Bronchial smooth muscle cell (primary cell): ENCODE measurements at places on chromosomes 1 and 21. TPM values are rescaled to one million over a fixed set of nuclear protein-coding genes. Genes with fewer than 3 reads are reported as not detected.

Gene AIM2
- total RNA-seq: not detected in 2 replicates

Gene CYP4B1
- not detected in 2 replicates for total RNA-seq

Gene SYT2
- total RNA-seq: under 0.01 TPM in 2 replicates

Gene GPR52
- total RNA-seq: 0.43 and 0.63 TPM in 2 replicates

Gene GPR37L1
- total RNA-seq: under 0.01 TPM in 1 of 2 replicates, not detected in the other

Gene NBPF6
- not detected in 2 replicates for total RNA-seq

Gene LRRC53
- total RNA-seq: not detected in 2 replicates

Gene GNG4
- not detected in 2 replicates for total RNA-seq

Gene TMEM240
- 3.7 and 5.4 TPM in 2 replicates for total RNA-seq

Gene PLA2G5
- 0.09 and 4.3 TPM in 2 replicates for total RNA-seq

Gene DTL
- total RNA-seq: 0.17 and 1.4 TPM in 2 replicates

Gene KRTAP19-1
- total RNA-seq: not detected in 2 replicates

Gene SPRR1B
- total RNA-seq: 0.17 TPM in 1 of 2 replicates, not detected in the other

Gene CHIA
- total RNA-seq: 0.26 TPM in 1 of 2 replicates, not detected in the other

Gene SYCP1
- not detected in 2 replicates for total RNA-seq

Gene TRIM67
- not detected in 2 replicates for total RNA-seq

Gene OR14K1
- not detected in 2 replicates for total RNA-seq

Gene MINDY1
- 11.3 and 21.5 TPM in 2 replicates for total RNA-seq

Gene GUCA2A
- not detected in 2 replicates for total RNA-seq

Gene SLC25A34
- total RNA-seq: 0.16 and 0.52 TPM in 2 replicates

Gene CAMTA1
- 50.8 and 56.7 TPM in 2 replicates for total RNA-seq

Gene LCA5L
- total RNA-seq: 0.32 and 0.52 TPM in 2 replicates

Gene TCHH
- 0.16 TPM in 1 of 2 replicates, not detected in the other for total RNA-seq

Gene SPSB1
- 20.3 and 53.4 TPM in 2 replicates for total RNA-seq

Gene S100A14
- total RNA-seq: 0.47 and 2.1 TPM in 2 replicates

Gene CFHR3
- total RNA-seq: not detected in 2 replicates

Gene GIPC2
- total RNA-seq: 0.09 and 0.16 TPM in 2 replicates

Gene FAM167B
- 0.34 and 0.47 TPM in 2 replicates for total RNA-seq

Gene FAM177B
- not detected in 2 replicates for total RNA-seq

Gene ZNF124
- 24.7 and 35.1 TPM in 2 replicates for total RNA-seq

Gene FAM163A
- not detected in 2 replicates for total RNA-seq

Gene PTGFR
- total RNA-seq: 15.5 and 23.6 TPM in 2 replicates

Gene PCBP3
- 0.69 and 1.1 TPM in 2 replicates for total RNA-seq

Gene LRRIQ3
- total RNA-seq: 0.77 and 1.1 TPM in 2 replicates

Gene AXDND1
- total RNA-seq: 0.43 and 0.79 TPM in 2 replicates

Gene SLC1A7
- total RNA-seq: 0.94 and 2.4 TPM in 2 replicates
